ENCODE measurements at places on chromosomes 16 and 17.

DNA sequence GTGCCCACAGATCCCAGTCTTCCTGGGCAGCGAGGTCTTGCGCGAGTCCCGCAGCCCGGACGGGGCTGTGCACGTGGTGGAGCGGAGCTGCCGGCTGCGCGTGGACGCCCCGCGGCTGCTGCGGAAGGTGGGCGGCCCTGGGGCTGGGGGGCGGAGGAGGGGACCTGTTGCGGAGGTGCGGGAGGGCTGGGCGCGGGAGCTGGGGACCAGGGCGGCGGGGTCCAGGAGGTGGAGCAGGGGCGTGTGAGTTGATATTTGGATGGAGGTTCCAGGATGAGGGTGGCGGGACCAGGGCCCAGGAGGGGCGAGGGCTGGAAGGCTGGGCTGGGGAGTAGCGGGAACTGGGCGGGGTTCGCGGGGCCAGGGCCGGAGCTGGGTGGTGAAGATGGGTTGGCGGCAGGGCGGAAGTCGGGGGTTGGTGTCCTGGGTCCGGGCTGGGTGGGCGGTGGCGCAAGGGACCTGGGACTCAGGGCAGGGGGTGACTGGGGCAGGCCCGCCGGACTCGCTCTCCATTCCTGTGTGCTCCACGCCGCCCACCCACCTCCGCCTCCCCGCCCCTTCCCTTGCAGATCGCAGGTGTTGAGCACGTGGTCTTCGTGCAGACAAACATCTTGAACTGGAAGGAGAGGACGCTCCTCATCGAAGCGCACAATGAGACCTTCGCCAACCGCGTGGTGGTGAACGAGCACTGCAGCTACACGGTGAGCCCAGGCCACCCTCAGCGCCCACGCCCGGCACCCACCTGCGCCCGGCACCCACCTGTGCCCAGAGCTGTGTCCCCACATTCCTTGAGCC, 29.6 kb downstream of the SEC14L5 start:
- no peak for DNase-seq

DNA sequence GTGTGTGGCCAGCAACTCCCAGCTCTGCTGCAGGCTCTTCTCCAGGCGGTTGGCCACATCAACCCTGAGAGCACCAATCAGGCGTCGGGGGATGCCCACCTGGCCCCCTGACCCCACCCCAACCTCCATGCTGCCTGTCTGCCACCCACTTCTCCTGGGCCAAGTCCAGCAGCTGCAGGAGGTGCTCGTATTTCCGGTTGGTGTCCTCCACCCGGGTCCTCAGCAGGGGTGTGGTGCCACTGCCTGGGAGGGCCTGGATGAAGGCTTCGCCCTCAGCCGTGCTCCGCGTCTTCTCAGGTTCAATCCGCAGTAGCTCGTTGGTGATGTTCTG, 44.6 kb downstream of the UBN1 start:
- DNase-seq = no peak

- no peak for DNase-seq
Observed at GRCh38 chr17:43560461-43561427, 14.6 kb upstream of the ETV4 start.

- DNase-seq = peak; percentile 24
Observed at GRCh38 chr17:27457731-27458523, 1.7 kb downstream of the KSR1 start.

GRCh38 chr17:491086-492021, 138.7 kb upstream of the RPH3AL start:
- peak; percentile 81 for DNase-seq

GRCh38 chr17:82180776-82181528, 31.7 kb downstream of the CCDC57 start:
- no peak for DNase-seq

- no peak for DNase-seq
Observed at GRCh38 chr17:39755554-39756379, 18.0 kb downstream of the GRB7 start.

DNA sequence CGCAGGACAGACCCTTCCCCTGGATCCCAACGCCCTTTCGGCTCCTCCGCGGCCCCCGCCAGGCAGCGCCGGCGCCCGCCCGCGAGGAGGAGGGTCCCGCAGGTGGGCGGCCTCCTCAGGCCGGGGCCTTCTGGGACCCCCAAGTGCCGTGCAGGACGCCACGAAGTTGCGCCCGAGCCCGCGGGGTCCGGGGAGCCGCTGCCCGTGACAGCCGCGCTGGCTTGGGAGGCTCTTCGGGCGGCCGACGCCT, 504 bp downstream of the ERN1 start:
- no peak for DNase-seq

DNA sequence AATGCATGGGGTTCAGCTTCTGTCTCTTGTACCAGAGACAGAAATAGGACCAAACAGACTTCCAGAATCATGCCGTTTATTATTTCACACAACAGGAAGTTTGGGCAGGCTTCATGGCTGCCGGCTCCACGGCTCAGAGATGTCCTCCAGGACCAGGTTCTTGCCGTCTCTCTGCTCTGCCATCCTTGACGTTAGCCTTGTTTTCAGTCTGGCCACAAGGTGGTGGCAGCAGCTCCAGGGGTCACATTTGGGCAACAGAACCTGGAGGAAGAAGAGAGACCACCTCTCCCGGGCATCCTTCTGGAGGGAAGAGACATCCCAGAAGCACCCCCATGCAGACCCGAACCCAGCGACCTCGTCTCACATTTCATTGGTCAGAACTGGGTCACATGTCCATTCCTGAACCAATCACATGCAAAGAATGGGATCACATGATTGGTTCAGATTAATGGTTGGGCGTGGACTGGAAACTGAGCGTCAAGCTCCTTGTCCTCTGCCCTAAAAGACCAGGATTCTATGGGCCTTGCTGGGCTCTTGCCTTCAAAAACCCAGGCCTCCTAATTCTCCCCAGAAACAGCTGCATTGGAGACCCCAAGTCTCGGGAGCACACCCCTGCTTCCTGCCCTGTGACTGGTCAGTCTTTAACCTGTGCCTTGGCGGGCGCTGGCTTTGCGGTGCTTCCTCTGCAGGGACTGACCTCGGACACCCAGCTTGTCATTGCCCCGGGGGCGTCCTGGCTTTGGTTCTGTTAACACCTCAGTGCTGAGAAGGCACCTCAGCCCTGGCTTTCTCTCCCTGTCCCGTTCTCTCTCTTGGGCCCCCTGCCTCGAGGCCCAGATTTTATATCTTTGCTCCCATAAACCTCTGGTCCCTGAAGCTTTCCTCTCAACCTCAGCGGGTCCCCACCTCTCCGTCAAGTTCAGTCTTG, 63.3 kb downstream of the IRF8 start:
- DNase-seq = no peak

DNA sequence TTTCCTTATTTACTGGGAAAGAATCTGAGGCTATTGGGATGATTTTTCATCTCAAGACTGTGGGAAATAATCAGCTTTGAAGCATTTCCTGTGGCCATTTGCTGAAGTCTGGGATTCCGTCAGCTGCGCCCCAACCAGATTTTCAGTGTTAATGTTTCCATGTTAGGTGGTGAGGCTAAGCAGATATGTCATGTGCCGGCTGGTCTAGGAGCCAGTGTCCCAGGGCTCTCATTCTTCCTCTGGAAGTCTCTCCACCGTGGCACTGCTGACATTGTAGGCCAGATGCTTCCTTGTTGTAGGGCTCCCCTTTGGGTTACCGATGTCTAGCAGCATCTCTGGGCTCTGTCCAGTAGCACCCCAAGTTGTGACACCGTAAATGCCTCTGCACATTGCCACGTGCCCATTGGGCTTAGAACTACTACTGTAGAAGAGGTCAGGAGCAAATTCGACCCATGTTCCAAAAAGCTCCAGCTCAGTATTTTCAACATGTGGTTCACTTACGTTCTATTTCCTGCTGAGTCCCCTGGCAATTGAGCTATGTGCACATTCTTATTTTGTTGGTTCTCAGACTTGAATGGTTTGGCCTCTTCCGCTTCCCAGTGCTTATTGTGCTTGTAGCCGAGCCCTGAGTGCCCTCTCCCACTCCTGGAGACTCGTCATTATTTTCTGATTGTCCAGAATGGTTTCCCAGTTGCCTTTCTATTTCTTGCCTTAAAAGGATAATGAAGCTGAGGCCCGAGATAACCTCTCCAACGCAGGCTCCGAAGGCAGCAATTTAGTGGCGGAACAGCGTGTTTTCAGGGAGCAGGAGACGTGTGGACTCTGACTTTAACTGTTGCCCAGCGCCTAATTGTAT, 82.2 kb downstream of the SPECC1 start:
- no peak for DNase-seq

DNA sequence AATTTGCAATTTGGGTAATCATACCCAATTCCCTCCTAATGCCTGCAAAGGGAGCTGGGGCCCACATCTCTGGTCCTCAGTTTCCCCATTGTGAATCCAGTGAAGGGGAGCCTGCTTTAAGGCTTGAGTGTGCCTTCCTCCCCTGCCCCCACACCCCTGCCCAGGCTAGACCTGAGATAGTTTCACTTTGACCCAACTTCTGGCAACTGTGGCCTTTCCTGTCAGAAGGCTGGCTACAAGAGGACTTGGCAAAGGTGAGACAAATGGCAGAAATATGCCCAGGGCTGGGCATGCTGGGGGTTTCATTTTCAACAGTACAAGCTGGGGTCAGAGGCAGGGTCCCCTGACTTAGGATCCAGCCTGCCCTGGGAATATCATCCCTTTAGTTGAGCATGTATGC, 10.0 kb downstream of the SOCS1 start:
- no peak for DNase-seq

DNA sequence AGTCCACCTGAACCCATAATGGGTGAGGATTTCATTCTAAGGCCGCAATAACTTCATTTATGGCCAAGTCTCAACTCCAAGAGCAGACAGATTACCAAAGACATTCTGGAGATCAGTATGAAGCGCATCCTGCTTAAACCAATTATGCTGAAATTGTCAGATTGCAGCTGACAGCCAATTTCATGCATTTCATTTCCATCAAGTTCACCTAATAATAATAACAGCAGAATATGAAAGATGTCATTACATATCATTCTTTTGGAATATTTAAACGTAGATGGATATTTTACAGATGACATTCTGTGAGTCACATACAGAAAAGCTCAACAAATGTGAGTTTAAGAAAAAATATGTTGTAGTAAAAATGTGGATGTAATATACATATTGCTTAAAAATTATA, 54.9 kb upstream of the NACA2 start:
- peak; percentile 18 for DNase-seq

GRCh38 chr16:7270823-7271222, 61.8 kb upstream of the RBFOX1 start:
- DNase-seq = no peak

DNA sequence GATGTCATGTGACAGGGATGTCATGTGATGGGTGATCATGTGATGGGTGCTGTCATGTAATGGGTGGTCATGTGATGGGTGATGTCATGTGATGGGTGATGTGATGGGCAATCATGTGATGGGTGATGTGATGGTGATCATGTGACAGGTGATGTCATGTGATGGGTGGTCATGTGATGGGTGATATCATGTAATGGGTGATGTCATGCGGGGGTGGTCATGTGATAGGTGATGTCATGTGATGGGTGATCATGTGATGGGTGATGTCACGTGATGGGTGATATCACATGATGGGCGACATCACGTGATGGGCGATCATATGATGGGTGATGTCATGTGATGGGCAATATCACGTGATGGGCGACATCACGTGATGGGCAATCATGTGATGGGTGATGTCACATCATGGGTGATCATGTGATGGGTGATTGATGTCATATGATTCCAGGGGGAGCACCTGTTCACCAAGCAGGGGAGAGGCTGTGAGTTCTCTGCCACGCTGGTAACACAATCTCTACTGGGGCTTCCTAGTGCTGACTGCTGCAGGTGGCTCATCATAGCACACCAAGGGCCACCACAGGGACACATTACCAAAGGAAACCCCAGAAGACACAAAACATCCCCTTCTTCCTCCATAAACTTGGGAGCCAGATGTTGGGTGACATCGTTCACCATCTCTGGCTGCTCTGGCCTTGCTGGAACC, 16.5 kb downstream of the CD300LB start:
- DNase-seq = no peak

DNA sequence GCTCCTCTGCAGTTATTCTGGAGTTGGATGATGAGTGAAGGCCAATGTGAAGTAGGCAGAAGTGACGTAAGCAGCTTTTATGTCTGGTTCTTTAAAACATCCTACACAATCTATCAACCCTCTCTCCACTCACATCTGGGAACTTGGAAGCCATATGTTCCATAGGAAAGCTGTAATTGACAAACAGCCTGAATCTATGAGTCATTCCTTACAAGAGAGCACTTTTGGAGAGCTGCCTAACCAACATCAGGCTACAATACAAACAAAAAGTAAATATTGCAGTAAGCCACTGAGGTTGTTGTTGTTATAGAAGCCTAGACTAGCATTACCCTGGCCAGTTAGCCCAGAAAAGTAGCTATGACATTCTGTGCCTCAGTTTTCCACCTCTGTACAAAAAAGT, 5.9 kb downstream of the CCL7 start:
- peak; percentile 92 for DNase-seq

- DNase-seq = no peak
Observed at GRCh38 chr17:49848019-49848473, at the start of gene TAC4. TSS of gene TAC4 (minus strand) at chr17:49848069. CDS start at chr17:49848017, 52 bp downstream.

DNA sequence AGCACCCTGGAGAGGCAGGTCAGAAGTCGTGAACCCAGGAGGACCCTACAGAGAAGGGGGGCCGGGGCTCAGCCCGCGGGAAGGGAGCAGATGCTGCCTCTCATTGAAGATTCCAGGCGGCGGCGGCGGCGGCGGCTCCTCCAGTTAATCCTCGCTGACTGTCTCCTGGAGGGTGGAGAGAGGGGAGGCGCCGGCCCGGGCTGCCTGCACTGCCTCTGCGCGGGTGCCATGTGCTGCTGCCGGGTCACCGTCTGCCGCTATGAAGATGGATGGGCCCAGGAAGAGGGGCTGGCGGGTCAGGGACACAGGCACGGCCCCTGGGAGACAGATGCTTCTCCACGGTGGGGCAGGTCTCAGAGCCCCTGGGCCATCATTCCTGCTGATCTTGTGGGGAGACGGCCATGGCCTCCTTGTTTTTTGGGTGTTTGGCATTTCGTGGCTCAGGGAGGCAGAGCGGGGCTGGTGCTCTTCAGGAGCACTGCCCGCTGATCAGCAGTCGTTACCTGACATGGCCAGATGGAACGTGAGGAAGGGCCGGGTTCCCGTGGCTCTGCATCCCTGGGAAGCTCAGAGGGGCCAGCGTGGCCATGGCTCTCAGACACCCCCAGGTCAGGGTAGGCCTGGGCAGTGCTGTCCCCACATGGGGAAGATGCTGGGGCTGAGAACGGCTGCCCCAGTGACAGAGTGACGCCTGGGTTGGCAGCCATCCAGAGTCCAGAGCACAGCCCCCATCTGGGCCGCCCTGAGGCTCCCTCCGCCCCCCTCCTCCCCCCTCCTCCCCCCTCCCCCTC, 36.1 kb downstream of the GINS2 start:
- DNase-seq = peak; percentile 42

GRCh38 chr16:49454426-49455180, 81.0 kb downstream of the C16orf78 start:
- no peak for DNase-seq
